ENCODE measurements at places on chromosomes 12 and 14.

GRCh38 chr12:21370845-21371449, 1.8 kb upstream of the IAPP start:
- DNase-seq: no peak

- peak; percentile 59 for DNase-seq
These were observed 294.1 kb upstream of the TMPO start for GRCh38 chr12:98221243-98221808.

DNA sequence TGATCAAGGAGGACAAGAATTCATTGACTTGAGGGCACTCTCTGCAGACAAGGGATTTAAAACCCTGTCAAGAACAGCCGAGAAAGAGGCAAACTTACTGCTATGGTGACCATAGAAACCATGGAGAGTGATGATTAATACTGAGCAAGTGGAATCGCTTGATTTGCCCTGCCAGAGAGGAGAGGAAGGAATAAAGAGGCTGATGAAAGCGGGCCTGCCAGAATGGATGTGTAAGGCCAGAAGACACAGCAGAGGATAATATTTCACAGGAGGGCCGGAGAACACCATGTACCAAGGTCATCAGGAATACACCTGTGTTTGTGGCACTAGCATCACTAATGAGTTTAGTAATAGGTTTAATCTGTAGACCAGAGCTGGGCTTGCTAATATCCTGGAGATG, 221.8 kb upstream of the DCN start:
- no peak for DNase-seq

DNA sequence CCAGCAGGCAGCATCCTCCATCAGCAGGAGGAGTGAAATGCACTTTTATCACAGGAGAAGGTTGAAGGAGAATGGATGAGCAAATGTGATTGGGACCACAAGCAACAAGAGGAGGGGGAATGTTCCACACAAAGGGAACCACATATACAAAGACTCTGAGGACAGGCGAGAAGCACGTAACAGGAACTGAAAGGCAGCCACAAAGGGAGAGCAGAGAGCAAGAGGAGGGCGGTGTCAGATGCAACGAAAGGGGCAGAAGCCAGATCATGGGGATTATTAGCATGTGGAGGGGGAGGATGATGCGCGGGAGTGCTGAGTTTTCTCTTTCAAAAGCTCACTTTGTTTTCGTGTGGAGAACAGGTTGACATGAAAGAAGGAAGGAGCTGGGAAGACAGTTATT, 241.1 kb downstream of the SPTSSA start:
- no peak for DNase-seq

DNA sequence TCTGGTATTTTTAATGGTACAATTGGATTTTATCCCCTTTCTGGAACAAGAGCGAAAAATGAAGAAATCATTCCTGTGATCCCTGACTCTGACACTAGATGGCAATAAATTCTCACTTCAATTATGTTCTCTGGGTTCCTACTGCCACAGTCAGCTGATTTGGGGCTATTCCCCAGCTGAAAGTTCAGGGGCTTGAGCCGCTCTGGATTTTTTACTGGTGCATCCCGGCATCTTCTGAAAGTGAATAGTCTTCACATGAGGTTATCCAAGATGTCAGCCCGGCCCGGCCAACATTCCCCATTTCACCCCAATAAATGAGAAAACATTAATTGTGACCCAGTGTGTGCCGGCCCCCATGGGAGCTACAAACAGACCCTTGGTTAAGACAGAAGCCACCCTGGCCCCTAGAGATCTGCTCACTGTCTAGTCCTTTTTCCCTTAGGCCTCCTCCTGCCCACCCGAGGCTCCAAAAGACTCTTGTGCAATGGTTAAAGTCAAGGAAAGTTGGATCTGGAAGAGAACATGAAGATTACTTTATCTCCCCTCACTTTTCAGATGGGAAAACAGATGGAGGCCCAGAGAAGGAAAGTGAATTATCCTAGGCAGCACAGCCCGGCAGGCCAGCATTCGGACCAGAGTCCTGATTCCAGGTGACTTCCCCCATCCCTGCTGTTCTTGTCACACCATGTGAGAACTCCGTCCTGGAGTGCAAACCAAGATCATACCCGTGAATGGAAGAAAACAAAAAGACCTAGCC, 20.8 kb downstream of the CKAP4 start:
- peak; percentile 71 for DNase-seq

DNA sequence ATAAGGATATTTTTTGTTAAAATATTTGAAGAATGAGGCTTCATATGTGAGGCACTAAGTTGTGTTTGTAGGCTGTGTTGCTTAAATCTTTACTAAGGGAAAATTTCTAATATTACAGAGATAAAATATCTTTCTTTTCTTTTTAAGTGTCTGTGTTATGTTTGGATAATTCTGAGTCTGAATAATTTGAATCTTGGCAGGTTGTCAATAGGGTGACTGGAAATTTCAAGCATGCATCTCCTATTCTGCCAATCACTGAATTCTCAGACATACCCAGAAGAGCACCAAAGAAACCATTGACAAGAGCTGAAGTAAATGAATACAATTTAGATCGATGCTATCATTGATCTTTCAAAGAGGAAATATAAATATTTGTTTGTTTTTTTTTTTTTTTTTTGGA, 29.4 kb downstream of the TMPO start:
- peak; percentile 33 for DNase-seq

DNA sequence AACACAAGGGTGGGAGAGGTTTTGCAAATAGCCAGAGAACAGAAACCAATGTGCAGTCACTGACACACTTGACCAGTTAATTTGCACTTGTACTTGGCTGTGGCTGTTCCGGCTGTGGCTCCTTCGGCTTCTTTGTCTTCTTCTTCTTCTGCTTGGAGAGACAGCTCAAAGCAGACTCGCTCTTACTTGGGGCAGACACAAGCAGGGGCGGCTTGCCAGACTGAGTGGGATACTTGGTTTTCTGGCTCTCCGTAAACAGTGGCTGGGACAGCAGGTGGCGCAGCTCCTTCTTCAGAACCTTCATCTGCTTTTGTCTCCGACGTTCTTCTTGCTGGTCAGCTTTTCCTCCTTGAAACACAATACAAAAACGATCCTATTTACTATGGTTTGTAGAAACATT, 25.0 kb downstream of the OTUB2 start:
- peak; percentile 35 for DNase-seq

- DNase-seq: peak; percentile 53
These were observed 164.1 kb upstream of the NTF3 start for GRCh38 chr12:5267603-5268423.

- DNase-seq: peak; percentile 80
These were observed 438.7 kb downstream of the LRFN5 start for GRCh38 chr14:42045383-42045782.
